ENCODE measurements at places on chromosomes 1 and 21.

DNA sequence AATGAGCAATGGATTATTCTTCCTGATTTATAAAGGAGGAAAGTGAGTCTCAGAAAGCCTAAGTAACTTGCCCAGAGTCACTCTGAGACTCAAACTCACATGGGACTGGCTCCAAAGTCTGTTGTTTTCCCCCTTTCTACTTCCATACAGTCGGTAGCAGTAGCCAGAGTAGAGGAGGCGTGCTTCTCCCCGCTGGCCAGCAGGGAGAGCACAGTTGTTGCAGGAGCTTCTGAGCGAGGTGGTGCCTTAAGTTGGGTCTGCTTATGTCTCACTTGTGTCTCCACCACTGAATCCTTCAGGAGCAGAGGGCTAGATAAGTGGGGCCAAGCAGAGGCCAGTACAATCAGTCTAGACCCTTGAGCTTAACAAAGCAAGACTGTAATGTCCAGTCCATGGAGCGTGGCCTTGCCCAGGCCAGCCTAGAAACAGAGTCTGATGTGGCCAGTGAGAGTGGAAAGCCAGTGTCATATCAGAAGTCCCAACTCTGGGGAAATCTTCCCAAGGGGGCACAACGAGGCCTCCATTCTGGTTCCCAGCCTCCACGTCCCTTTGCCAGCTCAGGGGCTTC lies 181.9 kb downstream of the ZSCAN20 start:
- DNase-seq, result no peak

DNA sequence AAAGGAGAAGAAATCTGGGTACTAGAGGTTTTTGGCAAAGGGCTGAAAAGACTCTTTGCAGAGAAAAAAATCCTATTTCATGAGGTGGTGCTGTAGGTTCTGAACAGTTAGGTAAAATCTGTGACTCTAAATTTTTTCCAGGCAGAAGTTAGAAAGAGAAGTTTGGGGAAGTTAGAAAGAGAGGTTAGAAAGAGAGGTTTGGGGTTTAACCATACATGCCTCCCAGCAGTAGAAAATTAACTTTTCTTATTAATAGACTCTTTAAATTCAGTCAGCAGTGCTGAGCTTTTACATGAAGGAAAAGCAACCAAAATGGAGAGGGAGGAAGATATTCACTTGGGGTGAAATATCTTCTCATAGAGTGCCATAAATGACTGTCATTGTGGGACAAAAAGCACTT lies 12.2 kb downstream of the AMY1C start:
- no peak for DNase-seq

- no peak for DNase-seq
These were observed 24.8 kb upstream of the OR2B11 start for GRCh38 chr1:247482747-247483146.

DNA sequence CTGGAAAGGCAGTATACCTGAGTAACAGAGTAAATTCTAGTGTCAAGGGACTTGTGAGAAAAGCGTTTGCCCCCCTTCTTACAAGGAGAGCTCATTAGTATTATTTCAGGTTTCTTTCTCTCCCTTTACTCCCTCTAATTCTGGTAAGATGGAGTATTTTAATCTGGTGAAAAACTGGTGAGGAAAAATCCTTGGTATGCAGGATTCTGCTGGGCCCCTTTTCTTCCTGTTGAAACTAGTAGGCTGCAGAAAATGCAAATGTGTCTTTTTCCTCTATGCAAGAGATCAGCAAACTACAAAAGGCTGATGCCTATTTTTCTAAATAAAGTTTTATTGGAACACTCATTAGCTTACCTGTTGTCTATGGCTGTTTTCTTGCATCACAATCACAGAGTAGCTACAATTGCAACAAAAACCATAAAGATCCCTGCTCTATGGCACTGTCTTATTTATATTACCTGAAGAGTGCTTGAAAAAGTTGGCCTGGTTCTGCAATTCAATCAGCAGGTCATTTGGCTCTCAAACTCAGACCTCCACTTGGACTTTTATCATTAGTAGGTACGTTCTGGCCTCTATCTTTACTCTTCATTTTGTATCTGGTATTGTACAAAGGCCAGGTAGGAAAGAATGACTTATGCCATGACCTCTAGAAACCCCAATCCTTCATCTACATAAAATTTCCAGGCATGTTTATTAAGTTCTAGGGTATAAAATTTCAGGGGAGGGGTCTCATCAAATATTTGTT lies 109.6 kb downstream of the AKT3 start:
- no peak for DNase-seq

DNA sequence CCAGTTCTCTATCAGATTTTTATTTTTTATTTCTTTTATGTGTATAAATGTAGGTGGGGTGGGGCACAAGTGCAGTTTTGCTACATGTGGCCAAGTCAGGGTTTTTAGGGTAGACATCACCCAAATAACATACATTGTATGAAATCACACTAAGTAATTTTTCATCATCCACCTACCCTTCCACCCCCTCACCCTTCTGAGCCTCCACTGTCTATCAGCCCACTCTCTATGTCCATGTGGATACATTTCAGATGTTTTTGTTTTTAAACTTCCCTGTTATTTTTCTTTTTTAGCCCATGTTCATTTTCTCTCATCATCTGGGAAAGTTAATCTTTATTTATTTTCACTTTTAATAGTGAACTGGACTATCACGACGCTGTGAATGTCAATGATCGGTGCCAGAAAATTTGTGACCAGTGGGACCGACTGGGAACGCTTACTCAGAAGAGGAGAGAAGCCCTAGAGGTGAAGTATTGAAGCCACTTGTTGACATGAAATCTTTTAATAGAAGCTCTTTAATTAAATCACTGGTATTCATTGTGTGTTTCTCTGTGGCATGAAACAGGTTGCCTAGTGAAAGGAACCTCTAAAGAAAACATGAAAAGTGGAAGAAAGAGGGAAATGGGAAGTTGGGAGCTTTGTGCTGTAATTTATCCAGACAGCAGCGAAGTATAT lies 47.6 kb upstream of the MTR start:
- no peak for DNase-seq

- DNase-seq, result no peak
These were observed 502.9 kb upstream of the ZRANB2 start for GRCh38 chr1:71583756-71584155.

Measured in stimulated activated CD8-positive, alpha-beta memory T cell treated with anti-CD3 and anti-CD28 coated beads, Interleukin-4, amount 100 ng/mL, for 24 hours (primary cell).